ENCODE measurements at places on chromosomes 13 and 19.

- DNase-seq = peak; percentile 95
Observed at GRCh38 chr19:16070366-16070990, 5.8 kb upstream of the TPM4 start.

DNA sequence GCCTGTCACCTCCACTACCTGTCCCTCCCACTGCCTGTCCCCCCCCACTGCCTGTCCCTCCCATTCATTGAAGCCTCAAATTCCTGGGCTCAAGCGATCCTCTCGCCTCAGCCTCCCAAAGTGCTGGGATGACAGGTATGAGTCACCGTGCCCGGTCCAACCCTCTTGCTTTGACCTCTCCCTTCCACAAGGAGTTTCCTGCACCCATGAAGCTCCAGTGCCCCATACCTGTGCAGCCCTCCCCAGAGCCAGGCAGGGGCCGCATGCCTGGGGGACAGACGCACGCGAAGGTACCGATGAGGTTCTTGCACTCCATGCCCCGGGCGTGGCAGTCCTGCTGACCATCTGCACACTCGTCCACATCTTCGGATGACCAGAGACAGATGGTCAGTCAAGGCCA, 34.3 kb downstream of the CCL25 start:
- DNase-seq = no peak

DNA sequence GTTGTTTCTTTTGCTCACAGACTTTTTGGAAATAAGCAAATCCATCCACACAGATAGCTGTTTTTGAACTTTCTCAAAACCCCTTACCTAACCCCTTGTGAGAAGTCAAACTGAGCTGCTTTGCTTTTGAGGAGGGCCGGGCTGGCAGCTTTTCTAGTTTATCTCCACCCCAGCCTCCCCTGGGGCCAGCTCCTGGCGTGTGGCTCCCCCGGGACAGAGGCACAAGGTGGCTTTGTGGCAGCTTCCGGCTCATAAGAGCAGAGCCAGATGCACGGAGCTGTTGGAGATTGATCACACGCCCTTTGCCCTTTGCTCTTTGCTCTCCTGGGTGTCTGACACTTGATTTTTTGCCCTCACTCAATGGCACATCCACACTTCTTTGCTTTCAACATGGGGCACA, 24.9 kb upstream of the RNF113B start:
- no peak for DNase-seq

- no peak for DNase-seq
Observed at GRCh38 chr13:100211016-100211710, 122.3 kb downstream of the PCCA start.

- peak; percentile 68 for DNase-seq
Observed at GRCh38 chr19:4088975-4089374, 22.3 kb upstream of the ZBTB7A start.

DNA sequence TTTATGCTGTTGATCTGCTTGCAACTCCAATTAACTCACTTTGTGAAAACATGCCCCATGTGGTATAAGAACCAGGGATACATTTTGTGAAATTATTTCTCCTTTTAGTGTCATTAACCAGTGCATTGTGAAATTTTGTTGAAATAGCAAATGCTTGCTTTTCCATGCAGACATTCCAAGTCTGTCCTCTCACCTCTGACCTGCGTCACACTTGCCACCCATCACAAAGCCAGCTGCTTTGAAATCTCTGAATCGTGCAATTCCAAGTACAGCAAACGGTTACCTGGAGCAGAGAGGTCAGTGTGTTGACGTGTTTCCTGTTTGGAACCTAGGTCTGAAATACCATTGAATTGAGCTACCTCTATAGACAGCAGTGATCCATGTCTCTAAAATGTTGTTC, 4.9 kb upstream of the SLC25A15 start:
- no peak for DNase-seq

GRCh38 chr13:40161931-40162330, 504.5 kb downstream of the FOXO1 start:
- no peak for DNase-seq

All from CD4-positive, alpha-beta T cell treated with Interleukin-6 at 100 ng/mL for 8 hours (primary cell).